Activated CD4-positive, CD25-positive, alpha-beta regulatory T cell (primary cell): ENCODE measurements at places on chromosomes 11 and 22.

DNA sequence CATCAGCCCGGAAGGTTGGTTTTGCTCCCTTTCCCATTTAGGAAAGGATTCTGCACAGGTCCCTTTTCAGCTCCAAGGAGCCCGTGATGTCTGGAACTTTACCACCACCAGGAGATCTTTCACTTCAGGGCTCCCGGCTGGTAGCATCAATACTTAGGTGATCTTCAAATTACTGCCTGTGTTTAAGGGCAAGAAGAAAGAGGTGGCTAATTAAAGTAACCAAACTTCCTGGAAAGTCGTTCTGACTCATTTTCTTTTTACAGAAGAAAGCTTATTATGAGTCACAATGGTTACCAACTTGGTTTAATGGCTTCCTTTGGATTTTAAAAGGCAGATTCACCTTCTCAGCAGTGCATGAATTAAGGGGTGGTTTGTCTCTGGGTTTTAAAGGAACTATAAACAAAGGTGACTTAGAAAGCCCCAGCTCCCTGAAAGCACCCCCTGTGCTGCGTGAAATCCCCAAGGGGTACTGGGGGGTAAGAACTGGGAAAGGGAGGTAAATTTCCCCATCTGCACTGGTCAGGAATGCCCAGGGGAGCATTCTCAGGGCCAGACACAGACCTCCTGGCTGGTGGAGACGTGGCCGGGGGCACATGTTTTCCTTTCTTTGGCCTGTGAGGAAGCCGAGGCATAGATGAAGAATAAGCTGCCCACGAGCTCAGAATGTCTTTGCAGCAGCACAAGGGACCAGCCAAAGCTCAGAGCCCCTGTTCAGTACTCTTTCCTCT lies 8.8 kb downstream of the POU2F3 start:
- no peak for DNase-seq

- no peak for DNase-seq
These were observed 116.1 kb downstream of the UVRAG start for GRCh38 chr11:75931124-75931523.

DNA sequence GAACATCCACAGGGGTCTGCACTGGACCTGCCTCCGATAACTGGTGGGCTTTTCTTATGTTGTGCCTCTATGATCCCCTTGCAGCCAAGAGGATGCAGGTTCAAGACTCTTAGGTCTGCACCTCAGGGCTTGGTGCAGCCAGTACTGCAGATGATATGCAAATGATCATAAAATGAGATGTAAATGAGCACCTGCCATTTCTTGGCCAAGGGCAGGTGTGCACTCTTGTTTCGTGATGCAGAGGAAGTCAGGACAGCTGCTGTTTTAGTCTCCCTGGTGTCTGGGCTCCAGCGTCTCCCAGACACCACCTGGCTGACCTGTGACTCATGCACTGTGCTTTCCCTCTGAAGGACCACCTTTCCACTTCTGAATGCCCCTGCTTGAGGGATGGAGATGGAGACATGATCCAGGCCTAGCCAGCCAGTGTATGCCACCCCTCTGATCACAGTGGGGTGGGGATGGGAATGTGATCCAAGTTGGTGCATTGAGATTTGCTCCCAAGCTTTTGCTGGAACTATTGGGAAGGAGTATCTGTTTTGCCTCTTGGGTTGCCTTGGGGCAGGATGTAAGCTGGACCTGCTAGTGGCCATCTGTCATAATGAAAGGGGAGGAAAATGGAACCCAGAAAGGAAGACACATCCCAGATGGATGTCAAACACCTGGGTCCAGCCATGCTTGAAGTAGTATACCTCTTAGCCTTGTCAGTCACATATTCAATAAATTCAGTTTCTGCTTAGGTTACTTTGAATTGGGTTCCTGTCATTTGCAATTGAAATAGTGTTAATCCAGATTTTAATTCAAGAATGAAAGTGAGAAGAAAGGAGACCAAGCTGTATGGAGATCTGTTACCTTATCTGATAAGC lies 3.3 kb upstream of the KCNJ11 start:
- no peak for DNase-seq

DNA sequence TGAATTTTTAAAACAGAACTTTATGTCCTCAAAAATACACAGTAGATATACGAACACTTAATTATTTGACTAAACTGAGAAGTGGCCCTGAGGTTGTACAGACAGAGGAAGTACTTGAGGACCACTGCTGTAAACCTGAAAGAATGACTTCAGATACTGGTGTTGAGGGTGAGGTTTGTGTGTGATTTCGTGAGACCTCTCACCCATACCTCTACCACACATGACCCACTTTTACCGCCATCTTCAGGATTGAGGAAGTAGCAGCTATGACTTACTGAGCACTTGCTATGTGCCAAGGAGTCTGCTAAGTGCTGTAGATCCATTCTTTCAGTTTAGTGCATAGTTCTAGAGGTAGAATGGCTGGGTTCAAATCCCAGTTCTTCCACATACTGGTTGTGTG lies 21.9 kb downstream of the MMP13 start:
- no peak for DNase-seq

DNA sequence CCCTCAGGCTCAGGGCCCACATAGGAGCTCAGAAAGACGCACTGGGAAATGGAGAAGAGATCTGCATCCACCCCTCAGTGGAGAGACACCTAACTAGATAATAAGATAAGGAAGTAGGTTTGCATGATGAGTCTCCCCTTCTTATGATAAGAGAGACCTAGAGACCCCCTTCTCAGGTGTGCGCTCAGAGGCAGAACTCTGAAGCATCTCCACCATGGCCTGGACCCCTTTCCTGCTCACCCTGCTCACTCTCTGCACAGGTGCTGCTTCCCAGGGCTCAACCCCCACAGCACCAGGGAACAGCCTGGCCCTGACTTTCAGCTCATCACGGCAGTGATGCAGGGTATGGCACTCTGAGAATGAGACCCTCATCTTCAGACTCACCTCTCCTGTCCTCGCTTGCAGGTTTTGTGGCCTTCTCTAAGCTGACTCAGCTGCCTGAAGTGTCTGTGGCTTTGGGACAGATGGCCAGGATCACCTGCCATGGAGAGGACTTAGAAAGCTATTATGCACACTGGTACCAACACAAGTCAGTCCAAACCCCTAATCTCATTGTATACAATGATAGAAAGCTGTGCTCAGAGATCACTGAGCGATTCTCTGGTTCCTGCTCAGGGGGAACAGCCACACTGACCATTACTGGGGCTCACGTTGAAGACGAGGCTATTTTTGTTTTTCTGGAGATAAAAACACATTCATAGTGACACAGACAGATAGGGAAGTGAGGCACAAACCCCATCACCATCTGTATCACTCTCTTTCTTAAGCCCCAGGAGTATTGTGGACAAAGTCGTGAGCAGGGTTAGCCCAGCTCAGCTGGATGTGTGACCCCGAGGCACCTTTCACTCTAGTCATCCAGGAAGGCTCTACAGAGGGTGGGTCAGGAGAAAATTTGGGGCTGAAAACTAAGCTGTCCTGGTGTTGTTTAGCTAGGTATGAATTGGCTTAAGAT lies 29.7 kb upstream of the IGLL5 start:
- DNase-seq: no peak

- DNase-seq: no peak
These were observed 65.0 kb downstream of the SLC36A4 start for GRCh38 chr11:93132836-93133235.

DNA sequence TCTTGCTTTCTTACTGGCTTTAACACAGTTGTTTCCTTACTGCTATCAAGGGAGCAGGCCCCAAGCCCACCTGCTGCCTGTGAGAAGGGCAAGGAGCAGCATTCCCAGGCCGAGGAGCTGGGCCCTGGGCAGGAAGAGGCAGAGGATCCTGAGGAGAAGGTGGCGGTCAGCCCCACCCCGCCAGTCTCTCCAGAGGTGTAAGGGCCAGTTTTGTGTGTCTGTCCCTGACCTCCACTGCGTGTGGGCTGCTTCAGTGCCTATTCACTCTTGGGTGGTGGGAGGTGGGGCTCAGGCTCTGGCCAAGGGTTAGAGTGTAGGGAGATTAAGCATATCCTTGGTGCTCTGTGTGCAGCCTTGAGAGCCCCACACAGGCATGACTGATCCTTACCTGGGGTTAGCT lies 55.1 kb downstream of the CEP164 start:
- DNase-seq: no peak

DNA sequence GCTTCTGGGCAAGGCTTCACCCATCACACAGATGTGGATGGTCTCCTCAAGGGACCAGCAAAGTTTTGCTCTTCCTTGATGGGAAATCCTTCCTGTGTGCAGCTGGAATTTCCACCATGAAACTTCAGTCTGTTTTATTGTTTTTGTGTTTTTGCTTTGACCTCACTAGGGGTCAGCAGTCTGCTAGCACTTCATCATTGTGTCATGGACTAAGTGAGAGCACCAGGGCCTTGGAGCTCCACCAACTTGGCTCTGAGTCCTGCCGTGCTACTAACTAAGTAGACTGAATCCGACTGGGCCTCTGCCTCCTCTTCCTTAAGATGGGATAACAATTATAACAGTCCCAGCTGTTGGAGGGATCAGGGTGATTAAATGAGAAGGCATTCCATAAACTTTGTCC lies 305.8 kb upstream of the NCAM1 start:
- DNase-seq: no peak

DNA sequence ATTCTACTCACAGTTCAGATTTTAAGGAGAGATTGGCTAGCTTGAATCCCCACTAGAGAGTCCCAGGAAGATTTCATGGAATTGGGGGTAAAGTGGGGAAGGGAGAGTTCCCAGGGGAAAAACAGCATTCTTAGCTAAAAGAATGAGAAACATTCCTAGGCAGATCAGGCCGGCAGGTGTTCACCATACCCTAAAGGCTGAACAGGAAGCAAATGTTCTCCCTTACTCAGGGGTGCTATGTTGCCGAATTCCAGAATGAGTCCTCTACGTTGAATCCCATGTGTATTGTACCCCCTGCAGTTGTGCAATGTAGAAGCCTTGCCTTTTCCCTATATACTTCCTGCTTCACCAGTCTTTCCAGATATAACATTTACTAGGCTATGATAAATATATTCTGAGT lies 135.2 kb upstream of the NCAM1 start:
- no peak for DNase-seq

DNA sequence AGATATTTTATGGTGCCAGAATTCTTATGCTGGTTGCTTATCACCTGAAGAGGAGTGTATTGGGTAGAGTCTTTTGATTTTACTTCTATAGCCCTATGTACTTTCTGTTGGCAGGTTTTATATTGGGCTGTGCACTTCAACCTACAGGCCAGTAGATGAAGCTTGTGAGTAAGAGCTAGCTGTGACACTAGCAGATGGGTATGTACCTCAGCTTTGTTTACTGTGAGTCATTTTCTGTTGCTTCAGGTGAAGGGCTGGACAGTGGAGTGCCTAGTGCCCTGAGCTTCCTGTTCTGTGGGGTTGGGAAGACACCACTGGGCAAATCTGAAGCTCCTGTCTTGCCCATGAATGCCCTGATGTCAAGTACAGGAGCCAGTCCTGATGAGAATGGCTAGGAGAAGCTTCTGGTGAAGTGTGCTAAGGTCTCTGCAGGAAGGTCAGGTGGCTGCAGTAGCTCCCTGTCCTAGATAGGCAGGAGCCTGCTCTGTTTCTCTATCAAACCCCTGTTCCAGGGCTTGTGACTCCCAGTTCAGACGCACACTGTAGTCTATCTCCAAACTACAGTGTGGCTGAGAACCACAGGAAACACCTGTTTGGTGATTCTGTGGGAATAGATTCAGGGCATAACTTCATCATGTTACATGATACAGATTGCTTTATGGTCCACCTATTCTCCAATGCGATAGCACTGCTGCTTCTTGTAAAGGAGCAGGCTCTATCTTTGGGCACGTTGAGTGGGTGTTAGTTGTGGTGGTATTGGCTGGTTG lies 755.7 kb downstream of the KCNA4 start:
- DNase-seq: no peak

DNA sequence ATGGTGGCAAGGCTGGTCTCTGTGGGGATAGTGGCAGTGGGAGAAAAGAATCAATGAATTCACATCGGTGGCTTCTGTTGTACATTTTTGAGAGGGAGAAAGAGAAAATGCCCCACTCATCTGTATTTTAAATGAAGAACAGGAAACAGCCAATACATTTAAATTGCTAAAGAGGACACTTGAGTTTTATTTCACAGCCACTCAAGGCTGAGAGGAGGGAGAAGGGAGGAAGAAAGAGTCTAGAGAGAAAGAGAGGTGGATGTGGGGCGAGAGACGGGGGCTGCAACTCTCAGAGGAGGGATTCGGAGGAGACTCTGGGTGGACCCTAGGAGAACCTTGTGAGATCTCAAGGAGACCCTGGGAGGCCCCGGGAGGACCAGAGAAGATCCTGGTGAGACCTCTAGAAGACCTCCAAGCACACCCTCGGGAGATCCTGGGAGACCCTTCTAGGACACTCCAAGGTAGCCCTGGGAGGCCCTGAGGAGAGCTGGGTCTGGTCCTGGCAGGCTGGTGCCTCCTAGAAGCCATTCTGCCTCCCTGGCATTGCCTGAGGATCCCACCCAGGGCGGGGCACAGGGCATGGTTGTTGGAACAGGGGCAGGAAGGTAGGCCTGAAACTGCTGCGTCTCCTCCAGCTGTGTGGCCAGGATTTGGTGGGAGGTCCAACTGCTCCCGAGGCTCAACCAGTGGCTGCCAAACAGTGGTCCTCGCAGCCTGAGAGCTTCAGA lies 91.0 kb upstream of the SHISAL1 start:
- DNase-seq: no peak

- DNase-seq: no peak
These were observed 16.0 kb upstream of the B4GALNT4 start for GRCh38 chr11:353179-353873.

- no peak for DNase-seq
These were observed 170.2 kb downstream of the BUD13 start for GRCh38 chr11:116602637-116602942.

DNA sequence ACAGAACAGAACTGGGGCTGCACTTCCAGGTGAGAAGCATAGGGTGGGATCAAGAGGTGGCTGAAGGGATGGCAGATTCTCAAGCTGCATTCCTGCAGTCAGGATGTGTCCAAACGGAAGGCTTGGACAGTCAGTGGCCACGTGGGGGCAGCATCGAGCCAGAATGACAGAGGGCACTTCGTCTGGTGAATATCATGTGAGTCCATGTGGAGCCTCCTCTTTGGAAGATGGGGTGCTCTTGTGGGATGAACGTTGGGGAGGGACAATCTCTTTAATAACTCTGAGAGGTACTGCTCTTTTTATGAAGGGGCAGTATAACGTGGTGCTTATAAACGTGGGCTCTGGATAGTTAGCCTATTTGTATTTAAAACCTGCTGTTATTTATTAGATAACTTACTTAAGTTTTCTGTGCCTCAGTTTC lies 154.9 kb upstream of the NAV2 start:
- peak; percentile 41 for DNase-seq

DNA sequence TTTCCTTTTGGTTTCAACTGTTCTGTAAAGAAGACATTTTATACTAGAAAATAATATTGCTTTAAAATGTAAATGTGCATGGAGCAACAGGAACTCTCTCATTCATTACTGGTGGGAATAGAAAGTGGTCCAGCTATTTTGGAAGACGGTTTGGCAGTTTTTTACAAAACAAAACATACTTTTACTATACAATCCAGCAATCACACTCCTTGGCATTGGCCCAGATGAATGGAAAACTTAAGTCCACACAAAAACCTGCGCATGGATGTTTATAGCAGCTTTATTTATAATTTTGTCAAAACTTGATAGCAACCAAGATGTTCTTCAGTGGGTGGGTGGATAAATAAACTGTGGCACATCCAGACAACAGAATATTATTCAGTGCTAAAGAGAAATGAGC lies 49.9 kb upstream of the SEPTIN5 start:
- DNase-seq: no peak

GRCh38 chr11:13104619-13105236 lies 95.6 kb downstream of the RASSF10 start:
- DNase-seq: no peak
